ENCODE measurements at places on chromosomes 7 and 10. TPM values are rescaled to one million over a fixed set of nuclear protein-coding genes. Genes with fewer than 3 reads are reported as not detected.

DNA sequence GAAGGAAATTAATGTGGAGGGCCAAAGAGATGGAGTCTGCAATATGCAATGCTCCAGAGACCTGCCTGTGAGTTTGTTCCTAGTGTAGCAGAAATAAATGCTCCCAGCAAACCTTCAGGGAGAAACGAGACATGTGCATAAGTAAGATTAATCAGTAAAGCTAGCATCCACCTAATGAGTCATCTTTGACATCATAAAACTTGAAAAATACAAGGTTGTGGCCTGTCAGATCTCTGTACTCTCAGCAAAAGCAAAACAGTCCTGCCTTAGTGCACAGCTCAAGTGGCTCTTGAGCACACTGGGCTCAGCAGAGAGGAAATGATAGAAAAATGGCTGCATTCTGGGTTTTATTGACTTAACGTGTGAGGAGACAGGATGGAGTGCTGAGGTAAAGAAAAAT is 32.5 kb upstream of the ERCC6 start:
- DNase-seq, result no peak

GRCh38 chr10:133276435-133277201 is at the start of gene ADAM8:
TSS of gene ADAM8 (minus strand) at chr10:133276868. CDS start at chr10:133276817, 51 bp downstream.
- DNase-seq, result no peak

GRCh38 chr10:76080991-76081390 is 649.6 kb downstream of the LRMDA start:
- DNase-seq, result no peak

DNA sequence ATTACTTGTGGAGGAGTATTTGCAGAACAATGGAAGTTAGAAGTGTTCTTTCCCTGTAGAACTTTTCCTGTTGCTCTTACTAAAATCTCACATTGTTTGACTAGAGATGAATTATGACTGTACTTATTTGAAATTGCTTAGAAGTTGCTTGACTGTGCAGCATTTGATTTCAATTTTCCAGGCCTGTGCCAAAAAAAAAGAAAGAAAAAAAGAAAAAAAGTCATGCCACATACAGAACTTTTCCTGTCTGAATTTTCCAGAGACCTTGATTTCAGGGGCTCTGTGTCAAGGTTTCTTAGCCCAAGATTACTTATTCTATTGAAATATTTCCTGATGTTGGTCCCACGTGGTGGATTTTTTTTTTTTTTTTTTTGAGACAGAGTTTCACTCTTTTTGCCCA is 3.5 kb upstream of the FAM171A1 start:
- DNase-seq, result no peak

- no peak for DNase-seq
Measured at GRCh38 chr10:72276421-72277339, 3.0 kb downstream of the DDIT4 start.

GRCh38 chr7:10588084-10588483 is 385.6 kb upstream of the PHF14 start:
- DNase-seq, result no peak

GRCh38 chr10:28280652-28281051 is 22.2 kb downstream of the MPP7 start:
- DNase-seq, result no peak

DNA sequence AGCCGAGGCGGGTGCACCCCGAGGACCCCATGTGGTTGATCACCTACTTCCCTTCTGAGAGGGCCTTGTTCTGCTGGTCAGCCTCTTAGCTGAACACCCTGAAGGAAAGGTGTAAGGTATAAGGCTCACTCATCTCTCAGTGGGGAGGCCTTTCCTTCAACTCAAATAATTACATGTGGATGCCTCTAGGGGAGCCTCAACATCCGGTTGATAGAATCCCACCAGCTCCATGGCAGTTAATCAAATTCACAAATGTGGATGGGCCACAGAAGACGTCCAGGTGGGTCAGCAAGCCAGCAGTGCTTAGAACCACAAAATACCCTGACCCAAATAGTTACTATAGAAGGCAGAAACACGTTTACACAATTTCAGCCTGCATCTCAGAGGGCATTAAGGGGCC is 37.7 kb upstream of the ZNF32 start:
- DNase-seq, result no peak

DNA sequence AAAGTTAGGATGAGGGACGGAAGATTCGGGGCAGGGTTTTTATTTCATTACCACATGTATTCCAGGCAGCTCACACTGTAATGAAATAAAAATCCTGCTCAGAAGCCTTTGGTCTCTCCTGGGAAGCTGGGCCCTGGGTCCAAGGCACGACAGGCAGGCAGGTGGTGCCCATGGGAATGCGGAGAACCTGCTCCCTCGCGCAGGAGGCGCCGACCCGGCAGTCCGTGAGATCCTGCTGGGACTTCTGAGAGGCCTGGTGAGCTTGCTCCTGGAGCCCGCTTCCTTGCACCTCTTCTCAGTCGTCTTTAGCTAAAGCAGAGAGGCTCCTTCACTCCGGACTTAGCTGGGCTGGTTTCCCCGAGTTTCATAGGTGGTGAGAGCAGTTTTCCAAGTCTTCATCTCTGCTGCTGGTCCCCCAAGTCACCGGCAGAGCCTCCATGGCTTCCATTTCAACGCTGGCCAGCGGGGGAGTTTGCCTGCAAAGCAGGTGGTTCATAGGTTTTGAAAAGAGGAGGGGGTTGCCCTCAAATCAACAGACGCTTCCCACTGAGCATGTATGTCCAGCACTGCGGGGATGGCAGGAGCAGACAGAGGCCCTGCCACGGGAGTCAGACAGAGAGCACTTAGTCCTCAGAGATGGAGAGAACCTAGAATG is 24.5 kb downstream of the IL15RA start:
- no peak for DNase-seq

DNA sequence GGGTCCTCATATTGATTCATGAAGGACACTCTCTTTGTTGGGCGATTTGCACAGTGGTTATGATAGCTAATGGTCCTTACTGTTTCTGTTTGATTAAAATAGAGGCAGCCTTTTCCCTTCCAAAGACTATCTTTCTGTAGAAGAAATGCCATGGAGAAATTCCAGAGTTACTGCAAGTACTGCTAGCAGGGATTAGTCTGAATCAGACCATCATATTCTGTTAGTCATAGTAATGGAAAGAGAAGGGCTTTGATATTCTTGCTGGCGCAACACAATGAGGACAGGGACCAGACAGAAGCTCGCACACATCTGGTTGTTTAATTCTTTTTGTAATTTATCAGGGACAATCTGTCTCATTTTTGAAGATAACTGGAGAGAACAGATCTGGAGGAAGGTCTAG is 304.5 kb upstream of the FZD8 start:
- no peak for DNase-seq

ZNF853 gene
- 18.2 TPM for total RNA-seq

TMEM213 gene
- total RNA-seq, result not detected

ZNF425 gene
- total RNA-seq, result 5.1 TPM

HBP1 gene
- total RNA-seq, result 78.9 TPM

Data from tibial nerve (tissue), 4 donors.